Kidney capillary endothelial cell (primary cell): ENCODE measurements at places on chromosomes 4 and X.

- DNase-seq = no peak
Observed at GRCh38 chrX:93428497-93428896, 244.9 kb downstream of the NAP1L3 start.

- no peak for DNase-seq
Observed at GRCh38 chr4:64727960-64728359, 318.7 kb upstream of the TECRL start.

DNA sequence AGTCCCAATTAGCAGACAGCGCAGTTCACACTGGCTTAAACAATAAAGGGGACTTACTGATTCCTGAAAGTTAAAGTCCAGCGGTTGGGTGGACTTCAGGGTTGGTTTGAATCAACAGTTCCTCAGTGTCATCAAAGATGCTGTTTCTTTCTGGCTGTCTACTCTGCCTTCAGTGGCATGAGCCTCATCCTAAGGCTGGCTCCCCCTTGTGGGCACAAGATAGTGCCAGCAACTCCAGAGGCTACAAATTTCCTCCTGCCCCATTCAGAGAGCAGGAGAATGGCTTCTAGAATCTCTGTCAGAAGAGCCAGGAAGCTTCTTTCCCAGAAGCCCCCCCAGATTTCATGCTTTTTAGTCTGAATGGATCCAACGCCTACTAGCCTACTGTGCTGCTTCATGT lies 82.4 kb upstream of the MTM1 start:
- peak; percentile 32 for DNase-seq

GRCh38 chr4:89397441-89397840 lies 89.8 kb upstream of the GPRIN3 start:
- DNase-seq = no peak

- DNase-seq = no peak
Observed at GRCh38 chrX:118199997-118200396, 83.4 kb upstream of the KLHL13 start.

- no peak for DNase-seq
Observed at GRCh38 chr4:140071806-140072205, 82.2 kb downstream of the MAML3 start.
